Stimulated activated CD4-positive, alpha-beta T cell treated with anti-CD3 and anti-CD28 coated beads, Interleukin-1b, Interleukin-23, amount 100 ng/mL, for 1 hour (primary cell): ENCODE measurements at places on chromosomes 3 and 15.

GRCh38 chr3:169391672-169392071 is 271.8 kb downstream of the MECOM start:
- no peak for DNase-seq

DNA sequence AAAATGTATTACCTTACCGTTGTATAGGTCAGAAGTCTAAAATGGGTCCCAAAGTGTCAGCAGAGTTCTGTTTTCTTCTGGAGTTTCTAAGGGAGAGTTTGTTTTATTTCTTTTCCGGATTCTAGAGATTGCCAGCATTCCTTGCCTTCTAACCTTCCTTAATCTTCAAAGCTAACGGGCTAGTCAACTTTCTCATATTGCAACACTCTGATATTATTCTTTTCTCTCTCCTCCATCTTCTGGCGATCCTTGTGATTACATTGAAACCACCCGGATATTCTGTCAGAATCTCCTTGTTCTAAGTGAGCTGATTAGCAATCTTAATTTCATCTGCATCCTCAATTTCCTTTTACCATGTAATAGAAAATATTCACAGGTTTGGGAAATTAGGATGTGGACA is 36.2 kb upstream of the AADACL2 start:
- no peak for DNase-seq

- DNase-seq = no peak
These were observed 279.8 kb downstream of the FOXP1 start for GRCh38 chr3:71303627-71304200.

GRCh38 chr3:129599607-129600006 is 6.9 kb downstream of the PLXND1 start:
- no peak for DNase-seq
